Dermis blood vessel endothelial cell (primary cell): ENCODE measurements at places on chromosomes 12 and 14. TPM values are rescaled to one million over a fixed set of nuclear protein-coding genes. Genes with fewer than 3 reads are reported as not detected.

GRCh38 chr12:57632073-57632957, 686 bp downstream of the B4GALNT1 start:
- DNase-seq, result no peak

The TRAFD1 gene
- 37.9 and 43.2 TPM in 2 replicates for total RNA-seq

The BEST3 gene
- total RNA-seq, result 0.09 and 0.17 TPM in 2 replicates

GRCh38 chr14:47103771-47104170, 452.2 kb upstream of the RPL10L start:
- DNase-seq, result no peak

The TDRD9 gene
- 3.0 and 4.3 TPM in 2 replicates for total RNA-seq

GRCh38 chr14:53356361-53357150, 203.4 kb upstream of the DDHD1 start:
- no peak for DNase-seq

DNA sequence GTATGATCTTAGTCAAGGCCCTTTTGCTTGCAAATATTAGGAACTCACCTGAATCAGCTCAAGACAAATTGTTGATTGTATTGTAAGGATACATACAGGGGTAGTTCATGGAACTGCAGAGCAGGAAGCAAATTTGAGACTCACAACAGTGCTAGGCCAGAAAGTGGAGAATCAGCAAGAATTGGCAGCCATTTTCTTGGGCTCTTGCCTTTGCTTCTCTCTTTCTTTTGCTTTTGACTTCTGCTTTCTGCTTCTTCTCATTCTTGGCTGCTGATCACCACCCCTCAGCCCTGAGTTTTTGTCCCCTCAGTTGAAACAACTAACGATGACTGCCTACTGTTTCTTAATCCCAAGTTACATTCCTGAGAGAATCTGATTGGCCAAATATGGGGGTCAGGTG, 34.8 kb downstream of the KCNK13 start:
- DNase-seq, result no peak

GRCh38 chr14:86104691-86105265, 574.8 kb downstream of the FLRT2 start:
- no peak for DNase-seq

The MYF6 gene
- total RNA-seq, result not detected in 2 replicates

The HCAR2 gene
- not detected in 2 replicates for total RNA-seq

The SYNE3 gene
- 15.5 and 33.6 TPM in 2 replicates for total RNA-seq

- peak; percentile 22 for DNase-seq
Measured at GRCh38 chr12:74021937-74022336, 515.7 kb upstream of the ATXN7L3B start.

DNA sequence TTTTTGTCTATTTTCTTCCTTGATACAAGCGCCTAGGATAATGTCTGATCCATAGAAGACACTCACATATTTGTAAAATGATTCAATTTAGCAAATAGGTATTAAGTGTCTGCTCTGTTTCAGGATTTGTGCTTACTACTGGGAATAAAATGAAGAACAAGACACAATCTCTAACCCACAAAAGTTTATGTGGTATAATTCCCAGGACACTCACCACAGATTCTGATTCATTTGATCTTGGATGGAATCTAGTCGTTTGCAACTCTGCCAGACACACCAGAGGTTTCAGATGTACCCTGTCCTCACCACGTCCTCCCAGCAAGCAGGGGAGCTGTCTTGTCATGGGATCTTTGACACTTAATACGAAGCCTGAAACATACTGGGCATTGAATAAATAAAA, 208.3 kb downstream of the LRIG3 start:
- no peak for DNase-seq

The SMIM41 gene
- total RNA-seq, result not detected in 2 replicates

GRCh38 chr12:94262228-94263010, 114.0 kb downstream of the PLXNC1 start:
- DNase-seq, result peak; percentile 79

The NPAS3 gene
- total RNA-seq, result 0.05 TPM in 1 of 2 replicates, not detected in the other

DNA sequence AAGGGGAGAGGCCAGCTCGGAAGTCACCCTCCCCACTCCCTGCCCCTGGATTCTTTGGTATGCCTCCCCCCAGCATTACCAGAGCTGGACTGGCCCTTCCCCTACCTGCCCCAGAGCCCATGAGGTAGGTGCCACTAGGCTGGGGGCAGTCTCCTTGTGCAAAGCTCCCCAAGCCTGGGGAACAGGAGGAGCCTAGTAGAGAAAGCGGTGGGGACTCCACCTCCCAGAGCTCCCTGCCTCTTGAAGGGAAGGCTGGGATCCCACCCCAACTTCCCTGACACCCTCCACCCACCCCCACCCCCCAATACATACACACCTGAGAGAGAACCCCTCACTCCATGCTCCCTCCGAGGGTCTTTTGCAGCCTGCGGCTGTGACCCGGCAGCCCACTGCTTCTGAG, 30.4 kb downstream of the FIGNL2 start:
- no peak for DNase-seq

The TAS2R20 gene
- 2.2 and 3.6 TPM in 2 replicates for total RNA-seq

GRCh38 chr14:59541731-59542130, 34.9 kb downstream of the CCDC175 start:
- no peak for DNase-seq

The RNASE7 gene
- total RNA-seq, result not detected in 2 replicates

The ABCD2 gene
- not detected in 2 replicates for total RNA-seq

- DNase-seq, result no peak
Measured at GRCh38 chr12:132558042-132558856, 52.1 kb downstream of the LRCOL1 start.

GRCh38 chr14:57755018-57755521, 110.8 kb downstream of the SLC35F4 start:
- DNase-seq, result no peak

DNA sequence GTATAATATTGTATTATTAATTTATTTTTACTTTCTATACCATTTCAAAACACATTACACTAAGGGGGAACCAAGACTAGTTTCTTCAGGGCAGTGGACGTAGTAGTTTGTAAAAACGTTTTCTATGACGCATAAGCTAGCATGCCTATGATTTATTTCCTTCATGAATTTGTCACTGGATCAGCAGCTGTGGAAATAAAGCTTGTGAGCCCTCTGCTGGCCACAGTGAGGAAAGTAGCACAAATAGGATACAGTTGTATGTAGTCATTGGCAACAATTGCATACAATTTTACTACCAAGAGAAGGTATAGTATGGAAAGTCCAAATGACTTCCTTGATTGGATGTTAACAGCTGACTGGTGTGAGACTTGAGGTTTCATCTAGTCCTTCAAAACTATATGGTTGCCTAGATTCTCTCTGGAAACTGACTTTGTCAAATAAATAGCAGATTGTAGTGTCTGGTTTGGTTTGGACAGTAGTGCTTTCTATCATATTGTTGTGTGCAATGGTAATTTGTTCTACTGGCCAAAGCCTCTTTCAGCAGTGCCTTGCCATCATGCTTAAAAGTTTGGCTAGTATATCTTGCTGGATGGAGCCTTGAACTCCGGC, 24.3 kb upstream of the PLEKHD1 start:
- peak; percentile 93 for DNase-seq

DNA sequence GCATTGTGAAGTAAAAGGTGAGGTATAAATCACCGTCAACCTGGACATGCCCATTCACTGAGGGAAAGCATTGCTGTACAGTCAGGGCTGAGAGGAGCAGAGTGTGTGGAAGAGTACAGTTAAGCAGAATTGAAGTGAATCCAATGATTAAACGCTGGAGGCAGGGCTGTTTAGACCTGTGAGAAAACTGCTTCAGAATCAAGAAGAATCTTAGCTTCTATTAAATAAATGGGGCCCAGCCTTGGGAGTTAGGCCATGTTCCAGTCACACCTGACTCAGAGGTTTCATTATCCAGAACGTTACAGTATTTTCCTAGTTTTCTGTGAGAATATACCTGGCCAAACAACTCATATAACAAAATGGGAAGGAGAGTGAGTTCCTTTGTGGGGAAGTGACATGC, 86.9 kb downstream of the ATP23 start:
- no peak for DNase-seq

The OTOGL gene
- 0.17 and 1.2 TPM in 2 replicates for total RNA-seq

- DNase-seq, result no peak
Measured at GRCh38 chr12:106431839-106432411, 74.4 kb downstream of the POLR3B start.

The ANKS1B gene
- not detected in 2 replicates for total RNA-seq
